ENCODE measurements at places on chromosomes 4 and X. TPM values are rescaled to one million over a fixed set of nuclear protein-coding genes. Genes with fewer than 3 reads are reported as not detected.

WWC2 gene
- 24.3 TPM for total RNA-seq

GRCh38 chr4:38382520-38382919 lies 281.5 kb upstream of the KLF3 start:
- no peaks in the 10 kb centered on the region for H3K36me3 ChIP-seq
- no peak overlapping the region for H3K27ac ChIP-seq
- H3K4me3 ChIP-seq, result no peak overlapping the region
- no peak for DNase-seq

DNA sequence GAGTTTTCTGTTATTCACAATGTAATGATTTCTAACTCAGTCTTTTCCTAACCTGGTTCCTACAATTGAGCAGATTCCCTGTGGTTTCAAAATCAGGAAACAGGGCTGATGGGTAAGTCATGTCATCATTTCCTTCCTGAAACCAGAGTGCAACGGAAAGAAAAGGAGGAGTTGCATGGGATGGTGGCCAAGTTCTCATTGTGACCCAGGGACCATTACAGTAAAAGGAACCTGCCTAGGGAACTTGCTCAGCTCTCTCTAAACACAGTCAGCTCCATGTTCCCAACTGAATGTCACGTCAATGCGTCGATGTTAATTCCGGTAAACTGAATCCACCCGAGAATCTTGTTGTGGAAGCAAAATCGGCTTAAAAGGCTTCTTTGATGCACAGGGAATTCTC lies 51.2 kb downstream of the LGI2 start:
- H3K27ac ChIP-seq, result peak overlapping the region; percentile 53
- H3K36me3 ChIP-seq, result no peaks in the 10 kb centered on the region
- H3K4me3 ChIP-seq, result peak overlapping the region; percentile 13
- H3K4me1 ChIP-seq, result peaks cover 12% of the 10 kb centered on the region
- no peak for DNase-seq
- H3K27me3 ChIP-seq, result no peaks in the 10 kb centered on the region

- no peaks in the 10 kb centered on the region for H3K4me1 ChIP-seq
- DNase-seq, result no peak
- no peak overlapping the region for H3K4me3 ChIP-seq
- H3K27me3 ChIP-seq, result no peaks in the 10 kb centered on the region
- H3K36me3 ChIP-seq, result no peaks in the 10 kb centered on the region
Measured at GRCh38 chr4:7094916-7095315, 27.1 kb upstream of the GRPEL1 start.

- no peak overlapping the region for H3K4me3 ChIP-seq
- peaks cover 16% of the 10 kb centered on the region for H3K4me1 ChIP-seq
- H3K27ac ChIP-seq, result no peak overlapping the region
- DNase-seq, result no peak
- H3K36me3 ChIP-seq, result no peaks in the 10 kb centered on the region
Measured at GRCh38 chr4:138405934-138406567, 163.9 kb upstream of the SLC7A11 start.

DNA sequence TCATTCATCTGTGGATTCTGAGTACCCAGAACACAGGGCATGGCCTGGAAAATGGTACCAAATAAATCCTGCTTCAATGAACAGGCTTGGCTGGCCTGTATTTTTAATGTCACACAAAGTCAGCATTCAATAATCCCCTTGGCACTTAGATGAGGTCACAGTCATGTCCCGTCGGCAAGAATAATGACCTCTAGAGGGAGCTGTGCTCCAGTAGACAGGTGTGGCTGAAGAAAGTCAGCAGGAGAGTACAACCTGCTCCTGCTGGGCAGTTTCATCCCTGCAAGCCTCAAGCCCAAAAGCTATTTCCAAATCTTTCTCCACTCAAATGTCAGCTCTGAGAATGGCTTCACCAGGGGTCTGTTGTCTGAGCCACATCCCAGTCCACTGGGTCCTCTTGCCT lies 404.0 kb upstream of the F9 start:
- no peaks in the 10 kb centered on the region for H3K27me3 ChIP-seq
- H3K27ac ChIP-seq, result no peak overlapping the region
- no peaks in the 10 kb centered on the region for H3K4me1 ChIP-seq
- no peak overlapping the region for H3K4me3 ChIP-seq
- no peak for DNase-seq

- H3K27ac ChIP-seq, result peak overlapping the region; percentile 14
- H3K27me3 ChIP-seq, result no peaks in the 10 kb centered on the region
- H3K36me3 ChIP-seq, result no peaks in the 10 kb centered on the region
- H3K4me1 ChIP-seq, result no peaks in the 10 kb centered on the region
- no peak overlapping the region for H3K4me3 ChIP-seq
Measured at GRCh38 chrX:96407501-96407900, 277.1 kb upstream of the DIAPH2 start.

- no peaks in the 10 kb centered on the region for H3K4me1 ChIP-seq
- no peaks in the 10 kb centered on the region for H3K36me3 ChIP-seq
- H3K27ac ChIP-seq, result no peak overlapping the region
- no peaks in the 10 kb centered on the region for H3K27me3 ChIP-seq
- no peak overlapping the region for H3K4me3 ChIP-seq
Measured at GRCh38 chr4:3257556-3258482, 8.9 kb downstream of the MSANTD1 start.

- H3K4me1 ChIP-seq, result no peaks in the 10 kb centered on the region
- DNase-seq, result no peak
- H3K36me3 ChIP-seq, result no peaks in the 10 kb centered on the region
- H3K27ac ChIP-seq, result no peak overlapping the region
- no peak overlapping the region for H3K4me3 ChIP-seq
Measured at GRCh38 chrX:135535077-135535940, 14.8 kb downstream of the INTS6L start.

GRCh38 chr4:1539859-1540600 lies 133.8 kb upstream of the NKX1-1 start:
- peaks cover 4% of the 10 kb centered on the region for H3K4me1 ChIP-seq
- no peak overlapping the region for H3K27ac ChIP-seq
- no peaks in the 10 kb centered on the region for H3K36me3 ChIP-seq
- H3K27me3 ChIP-seq, result no peaks in the 10 kb centered on the region
- no peak overlapping the region for H3K4me3 ChIP-seq

- H3K27ac ChIP-seq, result no peak overlapping the region
- H3K4me1 ChIP-seq, result no peaks in the 10 kb centered on the region
- no peak for DNase-seq
- no peaks in the 10 kb centered on the region for H3K36me3 ChIP-seq
- no peak overlapping the region for H3K4me3 ChIP-seq
- H3K27me3 ChIP-seq, result no peaks in the 10 kb centered on the region
Measured at GRCh38 chrX:106935175-106935574, 15.0 kb downstream of the CLDN2 start.
